ENCODE measurements at places on chromosomes 4 and X.

GRCh38 chrX:47746446-47746845 is 87.5 kb upstream of the UXT start:
- DNase-seq = no peak

GRCh38 chr4:8920289-8920965 is 48.8 kb upstream of the HMX1 start:
- DNase-seq = no peak

GRCh38 chr4:144709159-144709558 is 63.2 kb downstream of the HHIP start:
- DNase-seq = no peak

GRCh38 chr4:17763416-17763815 is 18.0 kb downstream of the FAM184B start:
- no peak for DNase-seq

- no peak for DNase-seq
These were observed 91.9 kb upstream of the PPP1R2C start for GRCh38 chrX:42869659-42870476.

DNA sequence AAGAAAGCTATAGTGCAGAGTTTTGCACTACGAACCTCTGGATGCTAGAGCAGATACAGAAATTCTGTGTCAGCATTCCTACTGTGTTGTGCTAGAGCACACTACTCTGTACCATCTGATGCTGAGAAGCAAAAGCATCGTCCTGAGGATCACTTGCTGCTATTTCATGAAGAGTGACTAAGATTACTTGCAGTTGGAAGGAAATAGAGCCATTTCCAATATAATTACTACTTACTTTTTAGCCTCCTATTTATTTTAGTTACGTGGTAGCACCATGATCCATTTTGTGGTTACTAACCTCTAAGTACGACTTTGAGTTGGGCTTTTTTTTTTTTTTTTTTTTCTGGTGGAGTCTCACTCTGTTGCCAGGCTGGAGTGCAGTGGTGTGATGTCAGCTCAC is 226.7 kb downstream of the PALLD start:
- DNase-seq = no peak

DNA sequence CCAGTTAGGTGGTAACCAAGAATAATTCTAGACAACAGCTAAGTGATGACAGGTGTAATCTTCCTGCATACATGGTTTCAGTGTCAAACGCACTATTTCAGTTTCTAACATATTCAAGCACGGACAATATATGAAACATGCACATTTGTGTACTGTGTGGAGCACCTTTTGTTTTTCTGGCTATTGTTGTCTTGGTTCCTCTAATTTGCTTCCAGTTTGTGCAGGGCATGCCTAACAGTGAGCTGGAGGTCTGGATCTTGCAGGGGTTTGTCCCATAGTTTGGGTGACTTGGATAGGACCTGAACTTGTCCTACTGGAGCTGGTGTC is 70.5 kb upstream of the TBC1D9 start:
- DNase-seq = no peak

DNA sequence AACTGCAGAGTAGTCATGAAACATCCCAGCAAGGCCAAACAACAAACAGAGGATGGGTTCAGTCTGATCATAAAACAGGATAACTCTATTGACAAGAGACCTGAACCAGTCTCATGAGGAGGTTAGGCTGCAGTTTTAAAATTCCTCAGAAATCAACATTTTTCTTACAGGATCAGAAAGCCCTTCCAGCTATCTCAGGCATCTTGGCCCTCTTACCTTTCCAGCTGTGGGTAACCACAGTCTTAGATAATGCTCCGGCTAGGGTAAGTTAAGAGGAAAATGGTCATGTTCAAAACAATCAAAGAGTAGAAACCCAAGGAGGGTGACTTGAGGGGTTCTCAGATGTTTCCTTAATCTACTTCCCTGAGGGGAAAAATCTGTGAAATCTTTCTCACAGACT is 5.1 kb downstream of the CTSO start:
- no peak for DNase-seq

DNA sequence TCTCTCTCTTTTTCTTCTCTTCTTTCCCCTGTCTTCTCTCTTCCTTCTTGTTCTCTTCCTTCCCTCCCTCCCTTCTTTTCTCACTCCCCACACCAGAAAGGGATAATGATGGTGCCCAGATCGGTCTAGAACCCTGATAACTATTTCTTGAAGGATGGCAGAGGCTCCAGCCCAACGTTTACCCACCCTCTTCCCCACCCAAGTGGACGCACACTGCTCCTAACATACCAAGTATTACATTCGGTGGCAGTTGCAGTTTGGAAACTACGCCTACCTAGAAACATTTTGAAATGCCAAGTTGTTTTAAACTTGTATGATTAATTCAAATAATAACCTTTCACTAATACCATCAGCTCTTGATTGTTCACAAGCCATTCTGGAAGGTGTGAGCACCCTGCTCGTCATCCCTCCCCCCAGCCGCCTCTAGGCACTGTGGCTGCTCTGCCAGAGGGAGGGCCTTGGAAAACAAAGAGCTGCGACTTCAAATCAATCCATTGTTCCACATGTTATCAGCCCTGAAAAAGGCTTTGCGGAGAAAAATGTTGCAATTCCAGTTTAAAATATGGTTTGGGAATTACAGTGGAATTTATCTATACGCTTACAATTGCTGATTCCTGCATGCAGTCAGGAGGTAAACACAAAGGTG is 1017.5 kb upstream of the TENM3 start:
- DNase-seq = no peak

- no peak for DNase-seq
These were observed 414.8 kb downstream of the OPHN1 start for GRCh38 chrX:68018248-68019203.

- DNase-seq = no peak
These were observed 10.1 kb upstream of the SH3TC1 start for GRCh38 chr4:8188743-8189550.

DNA sequence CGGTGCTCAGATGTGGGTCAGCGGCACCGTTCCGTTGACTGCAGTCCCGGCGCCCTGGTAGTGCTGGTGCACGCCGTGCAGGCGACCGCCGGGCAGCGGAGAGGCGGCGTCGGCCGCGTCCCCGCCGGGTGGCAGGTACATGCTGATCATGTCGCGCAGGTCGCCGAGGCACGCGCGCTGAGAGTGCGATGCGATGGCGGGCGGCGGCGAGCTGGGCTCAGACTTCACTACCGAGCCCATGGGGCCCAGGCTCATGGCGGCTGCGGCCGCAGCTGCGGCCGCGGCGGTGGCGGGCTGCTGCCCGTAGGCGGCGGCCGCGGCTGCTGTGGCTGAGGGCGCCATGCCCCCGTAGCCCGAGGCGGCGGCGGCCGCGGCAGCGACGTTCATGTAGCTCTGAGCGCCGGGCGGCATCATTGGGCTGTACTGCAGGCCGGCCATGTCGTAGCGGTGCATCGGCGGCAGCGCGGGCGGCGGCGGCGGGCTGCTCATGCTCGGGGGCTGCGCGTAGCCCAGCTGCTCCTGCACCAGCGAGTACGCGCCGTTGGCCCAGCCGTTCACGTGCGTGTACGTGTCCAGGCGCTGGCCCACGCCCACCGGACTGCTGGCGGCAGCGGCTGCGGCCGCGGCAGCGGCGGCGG is 1.0 kb downstream of the SOX3 start:
- DNase-seq = no peak

DNA sequence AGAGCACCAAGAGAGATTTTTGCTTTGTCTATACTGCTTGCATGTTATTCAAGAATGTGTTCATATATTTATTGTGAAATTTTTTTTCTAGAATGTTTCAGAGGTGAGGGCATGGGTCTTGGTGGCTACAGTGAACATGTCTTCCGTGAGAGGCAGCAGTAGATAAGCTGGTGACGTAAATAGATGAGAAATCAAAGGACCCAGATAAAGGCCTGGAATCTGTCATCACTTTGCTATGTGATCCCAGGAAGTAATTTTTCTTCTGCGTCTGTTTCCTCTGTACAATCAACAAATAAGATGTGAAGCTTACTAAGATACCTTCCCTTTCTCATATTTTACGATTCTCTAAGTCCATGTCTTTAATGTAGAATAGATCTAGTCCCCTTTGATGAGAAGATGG is 129.1 kb downstream of the COL4A6 start:
- no peak for DNase-seq

GRCh38 chr4:125794989-125795388 is 480.2 kb downstream of the FAT4 start:
- no peak for DNase-seq

- no peak for DNase-seq
These were observed 165.7 kb upstream of the STS start for GRCh38 chrX:6981718-6982406.

DNA sequence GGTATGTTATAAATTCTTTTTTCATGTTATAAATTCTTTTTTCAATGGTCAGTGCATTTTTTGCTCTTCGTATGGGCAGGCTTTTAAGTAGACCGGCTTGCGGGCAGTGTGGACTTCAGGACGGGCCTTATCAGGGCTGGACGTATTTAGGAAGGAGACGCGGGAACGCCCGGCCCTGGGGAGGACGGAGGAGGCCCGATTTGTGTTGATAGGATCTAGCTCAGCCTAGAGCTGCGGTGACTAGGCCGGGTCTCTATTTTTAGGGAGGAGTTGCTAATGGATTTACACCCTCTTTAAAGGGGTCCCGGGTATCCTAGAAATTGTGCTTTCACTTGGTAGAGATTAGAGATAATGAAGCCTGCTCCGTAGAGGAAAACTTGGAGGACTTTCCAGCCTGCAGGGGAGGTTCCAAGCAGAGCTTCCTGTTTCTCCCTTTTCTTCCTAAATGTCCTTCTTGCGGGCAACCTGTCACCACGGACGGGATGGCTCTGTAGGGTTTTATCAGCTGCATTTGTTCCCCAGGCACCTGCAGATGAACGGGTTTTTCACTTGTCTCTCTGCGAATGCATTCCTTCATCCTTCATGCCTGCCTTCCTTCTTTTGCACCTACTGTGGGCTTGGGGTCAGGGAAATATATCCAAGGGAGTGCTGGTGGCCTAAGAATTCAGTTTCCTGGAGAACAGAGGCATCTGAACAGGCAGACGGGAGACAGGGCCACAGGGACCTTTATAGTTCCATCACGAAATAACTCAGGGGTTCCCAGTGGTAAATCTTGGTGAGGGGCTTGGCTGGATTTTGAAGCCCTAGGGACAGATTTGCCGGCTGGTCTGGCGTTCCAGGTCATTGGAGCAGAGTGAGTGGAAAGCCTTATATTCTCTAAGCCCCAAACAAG is 1.4 kb downstream of the CD99 start:
- DNase-seq = no peak

GRCh38 chr4:10160281-10160856 is 43.8 kb upstream of the WDR1 start:
- DNase-seq = no peak

- DNase-seq = no peak
These were observed 143.2 kb upstream of the DGKK start for GRCh38 chrX:50613846-50614245.

DNA sequence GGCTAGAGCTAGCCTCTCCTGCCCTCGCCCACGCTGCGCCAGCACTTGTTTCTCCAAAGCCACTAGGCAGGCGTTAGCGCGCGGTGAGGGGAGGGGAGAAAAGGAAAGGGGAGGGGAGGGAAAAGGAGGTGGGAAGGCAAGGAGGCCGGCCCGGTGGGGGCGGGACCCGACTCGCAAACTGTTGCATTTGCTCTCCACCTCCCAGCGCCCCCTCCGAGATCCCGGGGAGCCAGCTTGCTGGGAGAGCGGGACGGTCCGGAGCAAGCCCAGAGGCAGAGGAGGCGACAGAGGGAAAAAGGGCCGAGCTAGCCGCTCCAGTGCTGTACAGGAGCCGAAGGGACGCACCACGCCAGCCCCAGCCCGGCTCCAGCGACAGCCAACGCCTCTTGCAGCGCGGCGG is at the start of gene AR:
TSS of gene AR (plus strand) at position 204 of the 400 bp plus-strand sequence. CDS start 1,126 bp downstream, outside the sequence.
- DNase-seq = no peak
